PC-9 (cell line): ENCODE measurements at places on chromosomes 7 and 10.

GRCh38 chr10:73136627-73137026, 26.4 kb downstream of the NUDT13 start:
- no peak for DNase-seq

GRCh38 chr10:44742248-44742647, 168.9 kb upstream of the TMEM72 start:
- DNase-seq: no peak

GRCh38 chr10:24238519-24239247, 29.7 kb downstream of the KIAA1217 start:
- DNase-seq: peak; percentile 86

DNA sequence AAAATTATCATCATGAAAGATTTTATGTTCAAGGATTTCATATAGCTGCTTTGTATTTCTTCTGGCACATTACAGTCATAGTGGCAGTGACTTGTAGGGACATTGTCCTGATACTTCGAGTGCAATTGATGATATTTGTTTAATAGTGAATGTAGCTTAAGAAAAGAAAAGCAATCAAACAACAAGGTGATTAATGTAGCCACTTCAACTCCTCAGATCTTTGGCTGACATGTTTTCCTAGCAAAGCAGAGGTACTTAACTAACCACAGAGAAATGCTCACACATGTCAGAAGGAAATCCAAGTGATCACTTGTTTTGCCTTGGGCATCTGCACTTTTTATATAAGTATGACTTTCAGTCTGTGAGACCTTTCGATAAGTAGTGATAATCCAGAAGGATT, 470.3 kb downstream of the AUTS2 start:
- DNase-seq: no peak

DNA sequence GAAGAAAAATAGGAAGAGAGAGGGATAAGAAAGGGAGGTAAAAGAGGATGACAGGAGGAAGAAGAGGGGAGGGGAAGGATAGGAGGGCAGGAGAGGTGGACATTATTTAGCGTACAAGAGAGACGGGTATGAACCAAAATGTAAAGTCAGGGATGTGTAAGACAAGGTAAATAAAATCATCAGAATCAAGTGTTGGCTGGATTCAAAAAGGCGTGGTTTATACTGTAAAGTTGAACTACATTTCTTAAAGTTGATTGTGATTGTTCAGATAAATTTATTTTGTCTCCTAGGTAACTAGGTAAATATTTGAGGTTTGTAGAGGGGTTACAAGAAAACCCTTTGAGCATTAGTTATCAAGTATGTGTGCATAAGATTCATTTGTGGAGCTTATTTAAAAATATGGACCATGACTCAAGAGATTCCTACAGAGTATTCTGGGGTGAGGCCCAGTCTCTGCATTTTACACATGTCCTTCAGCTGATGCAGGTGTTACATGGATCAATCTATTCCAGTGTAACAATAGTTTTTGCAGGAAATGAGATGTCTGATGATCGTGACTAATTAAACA, 512.1 kb upstream of the MBL2 start:
- DNase-seq: no peak

DNA sequence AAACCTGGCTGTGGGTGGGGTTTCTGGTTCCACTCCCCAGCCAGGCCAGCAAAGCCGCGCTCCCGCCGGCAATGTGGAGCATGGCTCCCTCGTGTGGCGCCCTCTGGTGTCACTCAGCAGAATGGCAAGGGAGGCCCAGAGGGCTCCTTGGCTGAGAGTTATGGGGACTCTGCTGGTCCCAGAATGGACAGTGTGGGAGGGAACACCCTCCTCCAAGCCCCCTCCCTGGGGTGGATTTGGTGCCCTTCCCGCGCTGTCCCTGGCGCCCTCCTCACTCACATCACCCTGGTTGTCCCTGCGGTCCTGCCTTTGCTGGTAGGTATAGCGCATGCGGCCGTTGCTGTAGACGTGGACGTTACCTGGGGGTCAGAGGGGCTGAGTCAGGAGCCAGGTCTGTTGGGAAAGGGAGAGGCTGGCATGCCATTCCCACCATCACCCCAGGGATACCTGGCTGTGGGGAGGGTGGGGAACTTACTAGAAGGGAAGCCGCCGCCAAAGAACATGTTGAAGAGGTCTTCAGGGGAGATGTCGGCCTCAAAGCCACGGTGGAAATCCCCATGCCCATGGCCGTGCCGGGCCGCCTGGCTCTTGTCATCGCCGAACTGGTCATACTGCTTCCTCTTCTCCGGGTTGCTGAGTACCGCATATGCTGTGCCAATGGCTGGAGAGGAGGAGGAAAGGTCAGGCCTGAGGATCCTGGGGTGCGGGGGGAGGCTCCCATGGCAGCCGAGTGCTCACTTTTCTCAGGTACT, 14.0 kb downstream of the DNAJB12 start:
- no peak for DNase-seq

DNA sequence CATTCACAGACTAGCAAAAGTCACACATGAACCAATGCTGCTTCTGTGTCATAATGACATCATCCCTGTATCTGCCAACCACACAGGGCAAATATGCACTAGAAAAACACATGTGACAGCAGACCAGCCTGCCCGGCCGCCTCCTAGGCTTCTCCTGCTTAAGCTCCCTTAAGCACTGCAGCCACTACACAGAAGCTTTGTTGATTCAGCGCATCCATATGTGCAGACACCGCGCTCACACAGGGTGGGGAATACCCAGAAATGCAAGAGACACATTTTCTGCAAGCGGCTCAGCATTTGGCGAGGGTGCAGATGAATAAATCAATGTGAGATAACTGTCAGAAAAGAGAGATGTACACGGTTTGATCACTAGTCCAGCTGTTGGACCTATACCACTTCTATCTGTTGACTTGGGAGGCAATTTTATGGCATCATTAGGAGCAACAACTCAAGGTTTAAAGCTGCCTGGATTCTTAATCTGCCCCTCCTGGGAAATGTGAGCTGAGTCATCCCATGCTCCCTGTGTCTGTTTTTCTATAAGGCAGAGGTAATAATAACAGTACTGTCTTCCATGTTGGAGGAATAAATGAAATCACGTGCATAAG, 33.4 kb downstream of the CPXM2 start:
- no peak for DNase-seq

GRCh38 chr10:46541017-46541661, 15.3 kb downstream of the GPRIN2 start:
- DNase-seq: no peak

GRCh38 chr10:132542086-132542775, 4.6 kb downstream of the INPP5A start:
- DNase-seq: no peak

DNA sequence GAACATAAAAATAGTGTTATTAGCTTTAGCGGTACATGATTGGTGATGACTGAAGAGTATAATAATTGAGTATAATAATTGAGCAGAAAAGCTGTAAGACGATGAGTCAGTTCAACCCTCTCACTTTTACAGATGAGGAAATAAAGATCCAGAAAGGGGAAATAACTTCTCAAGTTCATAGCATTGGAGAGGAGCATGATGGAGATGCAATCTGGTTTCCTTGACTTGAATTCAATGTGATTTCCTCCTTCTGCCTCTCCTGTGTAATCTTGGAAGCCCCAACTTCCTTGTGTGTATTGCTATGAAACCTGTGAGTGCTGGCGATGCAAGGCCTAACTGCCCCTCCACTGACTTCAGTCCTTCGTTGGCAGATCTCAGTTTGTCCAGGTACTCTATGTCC, 265.1 kb downstream of the LRMDA start:
- DNase-seq: no peak
